ENCODE measurements at places on chromosomes 11 and 22.

DNA sequence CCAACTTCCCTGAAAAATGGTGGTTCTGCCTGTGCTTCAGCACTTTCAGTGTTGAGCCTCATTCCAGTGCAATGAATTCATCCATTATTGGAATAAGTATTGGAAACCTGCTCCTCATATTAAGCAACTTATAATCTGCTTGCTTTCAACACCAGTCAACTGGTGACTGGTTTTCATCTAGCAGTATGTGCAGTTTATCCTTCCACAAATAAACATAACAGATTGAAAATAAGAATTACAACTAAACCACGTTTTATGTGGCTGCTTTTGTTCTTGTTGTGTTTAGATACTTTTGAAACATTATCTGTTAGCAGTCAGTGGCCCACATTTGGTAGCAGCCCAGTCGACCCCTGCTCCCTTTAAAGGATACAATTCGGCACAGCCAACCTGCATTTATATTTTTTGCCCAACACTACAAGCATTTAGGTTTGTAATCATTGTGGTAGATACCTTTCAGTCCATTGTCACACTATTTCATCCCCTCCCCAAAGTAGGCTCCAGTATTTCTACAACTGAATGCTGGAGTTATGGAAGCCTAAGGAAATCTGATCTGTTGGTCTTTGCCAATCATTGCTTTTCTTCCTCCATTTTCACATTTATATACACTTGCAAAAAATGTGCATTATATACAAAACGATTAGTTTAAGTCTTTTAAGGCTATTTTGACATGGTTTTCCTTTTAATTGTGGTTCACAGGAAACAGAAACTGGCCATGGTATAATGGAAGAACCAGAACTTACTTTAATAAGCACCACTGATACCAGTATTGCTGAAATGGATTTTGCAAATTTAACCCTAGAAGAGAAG lies 13.1 kb downstream of the TAF1D start:
- no peak for DNase-seq

GRCh38 chr11:77384571-77384970 lies 83.1 kb upstream of the GDPD4 start:
- DNase-seq, result no peak

DNA sequence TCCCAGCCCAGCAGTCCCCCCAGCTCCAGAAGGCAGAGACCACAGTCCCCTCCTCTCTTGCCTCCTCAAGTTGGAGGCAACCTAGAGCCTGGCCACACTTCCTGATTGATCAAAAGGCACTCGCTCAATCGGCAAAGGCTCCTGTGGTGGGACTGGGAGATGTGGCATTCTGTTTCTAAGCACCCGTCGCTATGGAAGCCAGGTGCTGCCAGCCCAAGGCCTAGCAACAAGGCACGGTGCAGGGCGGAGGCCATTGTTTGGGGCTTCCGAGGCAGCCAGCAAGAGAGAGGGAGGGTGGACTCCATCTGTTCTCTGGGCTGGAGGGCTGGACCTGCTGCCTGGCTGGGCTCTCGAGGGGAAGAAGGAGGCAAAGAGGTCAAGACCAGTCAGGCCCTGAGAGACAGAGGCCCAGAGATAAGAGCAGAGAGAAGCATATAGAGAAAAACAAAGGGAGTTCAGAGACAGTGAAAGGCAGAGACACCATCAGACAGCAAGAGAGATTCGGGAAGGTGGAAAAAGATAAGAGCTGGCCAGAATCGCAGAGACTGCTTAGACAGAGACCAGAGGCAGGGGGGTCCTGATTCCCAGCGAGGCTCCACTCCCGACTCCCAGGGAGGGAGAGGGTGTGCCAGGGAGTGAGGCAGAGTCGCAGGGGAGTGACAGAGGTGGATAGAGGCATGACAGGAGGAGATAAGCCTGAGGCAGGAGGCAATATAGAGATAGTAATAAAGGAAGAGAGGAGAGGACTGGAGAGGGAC lies 21.2 kb downstream of the PDE2A start:
- no peak for DNase-seq

DNA sequence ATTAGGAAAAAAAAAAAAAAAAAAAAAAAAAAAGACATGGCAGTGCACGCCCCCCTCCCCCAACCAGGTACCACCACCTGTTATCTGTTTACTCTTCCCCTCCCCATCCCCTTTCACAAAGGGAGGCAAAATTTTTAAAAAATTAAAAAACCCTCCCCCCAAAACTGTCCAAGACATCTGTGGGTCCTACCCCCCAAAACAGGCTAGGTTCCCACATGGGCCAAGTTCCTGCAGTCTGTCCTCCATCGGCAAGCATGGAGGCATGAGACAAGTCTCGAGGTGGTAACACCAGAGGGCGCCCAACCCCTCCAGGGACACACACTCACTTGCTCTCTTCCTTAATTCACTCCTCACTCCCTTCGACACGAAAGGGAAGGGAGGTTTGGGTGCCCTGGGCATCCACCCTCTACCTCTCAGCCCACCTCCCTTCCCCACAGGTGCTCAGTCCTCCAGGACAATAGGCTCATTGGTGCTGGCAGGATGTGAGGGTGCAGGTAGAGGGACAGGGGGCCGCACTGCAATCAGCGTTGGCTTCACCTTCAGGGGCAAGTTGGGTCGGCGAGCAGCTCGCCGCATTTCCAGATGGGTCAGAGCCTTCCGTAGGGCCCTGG lies 2.2 kb upstream of the TUT1 start:
- DNase-seq, result peak; percentile 80

DNA sequence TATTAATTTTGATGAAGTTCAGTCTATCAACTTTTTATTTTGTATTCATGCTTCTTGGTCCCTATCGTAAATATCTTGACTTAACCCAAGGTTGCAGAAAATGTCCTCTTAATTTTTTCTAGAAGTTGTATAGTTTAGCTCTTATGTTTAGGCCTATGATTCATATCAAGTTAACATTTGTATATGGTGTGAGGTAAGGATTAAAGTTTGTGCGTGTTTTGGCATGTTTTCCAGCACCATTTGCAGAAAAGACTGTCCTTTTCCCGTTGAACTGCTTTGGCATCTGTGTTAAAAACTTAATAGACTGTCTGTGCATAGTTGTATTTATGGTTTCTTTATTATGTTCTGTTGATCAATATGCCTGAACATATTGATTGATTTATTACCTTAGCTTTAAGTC lies 42.3 kb downstream of the ARHGEF12 start:
- no peak for DNase-seq

DNA sequence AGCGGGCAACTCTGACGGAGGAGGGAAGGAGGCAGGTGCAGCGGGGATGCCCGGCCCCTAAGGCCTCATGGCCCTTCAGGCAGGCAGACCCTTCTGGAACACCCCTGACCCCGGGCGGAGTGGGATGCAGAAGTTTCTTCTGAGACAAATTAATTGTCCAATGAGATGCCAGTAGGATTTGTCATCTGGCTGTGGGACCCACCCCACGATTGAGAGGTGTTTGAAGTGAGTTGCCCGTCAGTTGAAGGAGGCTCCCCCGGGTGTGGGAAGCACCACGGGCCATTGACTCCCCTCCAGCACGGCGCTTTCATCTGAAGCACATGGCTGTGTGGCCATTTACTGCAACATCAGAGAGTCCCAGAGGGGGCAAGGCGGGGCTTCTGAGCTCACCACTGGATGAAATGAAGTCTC lies 527.8 kb downstream of the BRD1 start:
- no peak for DNase-seq

DNA sequence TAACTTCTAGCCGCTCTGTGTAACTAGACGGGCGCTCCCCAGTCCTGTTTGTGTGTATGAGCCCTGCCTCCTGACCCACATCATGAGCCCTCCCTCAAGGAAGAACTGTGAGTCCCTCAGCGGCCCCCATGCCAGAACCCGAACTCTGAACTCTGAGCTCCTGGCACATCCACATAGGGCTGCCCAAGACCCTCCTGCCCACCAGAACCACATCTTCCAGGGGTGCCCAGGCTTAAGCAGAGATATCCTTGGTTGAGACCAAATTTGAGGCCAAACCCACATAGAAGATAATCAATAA lies 3.0 kb downstream of the TRIM29 start:
- no peak for DNase-seq

DNA sequence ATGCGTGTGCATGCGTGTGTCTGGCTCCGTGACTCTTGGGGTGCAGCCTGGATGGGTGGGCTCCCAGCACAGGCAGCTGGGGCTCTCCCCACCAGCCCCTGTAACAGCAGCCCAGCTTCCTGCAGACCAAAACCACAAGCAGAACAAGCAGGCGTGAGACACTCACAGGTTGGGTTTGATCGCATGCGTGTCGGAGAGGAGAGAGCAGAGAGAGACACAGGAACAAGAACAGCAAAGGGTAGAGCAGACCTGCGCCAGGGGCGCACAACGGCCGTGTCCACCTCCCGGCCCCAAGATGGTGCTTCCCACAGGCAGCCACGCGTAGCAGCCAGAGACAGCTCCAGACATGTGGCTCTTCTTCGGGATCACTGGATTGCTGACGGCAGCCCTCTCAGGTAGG lies at the start of gene CD6:
TSS of gene CD6 (plus strand) at position 161 of the 400 bp plus-strand sequence. CDS start at position 347, 186 bp downstream.
- DNase-seq, result peak; percentile 67

- DNase-seq, result no peak
Observed at GRCh38 chr22:49685686-49686085, 142.0 kb downstream of the BRD1 start.

GRCh38 chr22:24685531-24686190 lies 82.7 kb downstream of the GGT1 start:
- no peak for DNase-seq

DNA sequence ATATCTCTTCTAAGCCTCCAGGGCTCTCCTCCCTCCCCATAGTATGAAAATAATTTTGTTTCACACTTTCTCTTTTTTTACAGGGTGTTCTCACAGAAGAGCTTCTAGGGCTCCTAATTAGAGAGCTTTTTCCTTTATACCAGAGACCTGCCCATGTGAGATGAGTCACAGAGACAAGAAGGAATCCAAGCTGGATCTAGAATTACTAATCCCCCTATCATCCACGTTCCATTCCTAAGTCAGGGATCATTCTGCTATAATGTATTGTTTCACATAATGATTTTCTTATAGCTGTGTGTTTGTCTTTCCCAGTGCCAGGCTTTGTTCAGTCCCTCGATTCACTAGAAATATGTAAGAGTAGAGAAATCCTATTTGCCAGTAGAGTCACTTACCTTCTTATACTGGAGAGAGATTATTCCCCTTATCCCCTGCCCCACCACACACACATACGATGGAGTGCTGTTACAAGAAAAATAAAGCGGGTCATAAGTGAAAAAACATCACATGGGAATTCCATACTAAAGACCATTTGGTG lies 778.3 kb upstream of the LRRC4C start:
- no peak for DNase-seq

- no peak for DNase-seq
Observed at GRCh38 chr22:30297991-30298701, 8.8 kb upstream of the CASTOR1 start.

DNA sequence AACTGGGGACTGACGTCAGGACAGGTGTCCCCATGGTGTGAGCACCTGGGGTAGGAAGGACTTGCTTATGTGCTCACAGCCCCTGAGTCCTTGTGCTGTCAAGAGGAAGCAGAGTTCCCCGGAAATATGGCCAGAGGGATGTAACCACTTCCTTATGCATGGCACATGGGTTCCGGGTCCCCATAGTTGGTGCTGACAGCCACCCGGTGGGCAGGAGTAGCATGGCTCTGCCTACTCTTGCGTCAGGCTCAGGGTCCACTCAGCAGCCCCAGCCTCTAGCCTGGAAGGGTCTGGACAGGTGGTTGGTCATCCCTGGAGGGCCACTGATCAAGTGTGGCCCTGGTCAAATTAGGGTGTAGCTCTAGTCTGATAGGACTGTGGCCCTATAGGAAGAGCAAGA lies 42.8 kb upstream of the CCND1 start:
- peak; percentile 11 for DNase-seq

DNA sequence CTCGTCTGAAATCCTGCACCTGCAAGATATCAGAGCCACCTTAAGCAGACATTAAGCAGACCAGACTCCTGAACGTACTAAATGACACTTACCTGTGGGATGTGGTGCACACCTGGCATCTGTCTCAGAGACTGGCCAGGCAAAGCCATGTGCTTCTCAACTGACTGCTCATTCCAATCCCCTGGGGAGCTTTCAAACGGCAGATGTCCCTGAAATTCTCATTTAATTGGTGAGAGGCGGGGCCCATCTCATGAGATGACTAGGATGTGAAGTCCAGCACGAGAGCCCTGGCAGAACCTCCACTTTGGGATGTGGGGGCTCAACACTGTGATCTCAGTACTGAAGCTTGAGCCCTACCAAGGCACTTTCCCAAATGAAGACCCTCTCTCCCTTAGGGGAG lies 84.9 kb upstream of the HMGXB4 start:
- no peak for DNase-seq

GRCh38 chr11:59666969-59667368 lies 1.9 kb downstream of the PATL1 start:
- DNase-seq, result no peak

DNA sequence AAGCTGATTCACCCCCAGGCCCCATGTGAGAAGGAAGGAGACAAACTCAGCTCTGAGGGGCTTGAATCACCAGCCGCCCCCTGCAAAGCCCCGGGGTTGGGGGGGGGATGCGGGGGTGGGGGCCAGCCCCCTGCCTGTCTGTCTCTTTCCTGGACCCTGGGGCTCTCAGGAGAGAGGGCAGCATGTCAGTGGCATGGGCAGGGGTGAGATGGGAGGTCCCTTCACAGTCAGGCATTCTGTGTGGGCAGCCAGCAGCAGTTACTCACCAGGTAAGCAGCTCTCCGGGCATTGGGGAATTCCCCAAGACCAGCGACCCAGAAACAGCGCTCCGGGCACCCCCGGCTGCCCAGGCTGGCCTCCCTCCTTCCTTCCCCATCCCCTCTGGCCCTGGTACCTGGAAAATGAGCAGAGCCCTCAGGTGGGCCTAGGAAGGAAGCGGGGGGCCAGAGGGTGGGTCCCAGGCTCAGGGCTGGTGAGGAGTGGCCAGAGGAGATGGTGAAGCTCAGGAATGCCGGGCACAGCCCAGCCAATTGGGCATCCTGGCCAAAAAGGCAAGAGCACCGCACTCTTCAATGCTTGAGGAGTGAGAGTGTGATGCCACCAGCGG lies 4.2 kb upstream of the LIF start:
- DNase-seq, result peak; percentile 72

DNA sequence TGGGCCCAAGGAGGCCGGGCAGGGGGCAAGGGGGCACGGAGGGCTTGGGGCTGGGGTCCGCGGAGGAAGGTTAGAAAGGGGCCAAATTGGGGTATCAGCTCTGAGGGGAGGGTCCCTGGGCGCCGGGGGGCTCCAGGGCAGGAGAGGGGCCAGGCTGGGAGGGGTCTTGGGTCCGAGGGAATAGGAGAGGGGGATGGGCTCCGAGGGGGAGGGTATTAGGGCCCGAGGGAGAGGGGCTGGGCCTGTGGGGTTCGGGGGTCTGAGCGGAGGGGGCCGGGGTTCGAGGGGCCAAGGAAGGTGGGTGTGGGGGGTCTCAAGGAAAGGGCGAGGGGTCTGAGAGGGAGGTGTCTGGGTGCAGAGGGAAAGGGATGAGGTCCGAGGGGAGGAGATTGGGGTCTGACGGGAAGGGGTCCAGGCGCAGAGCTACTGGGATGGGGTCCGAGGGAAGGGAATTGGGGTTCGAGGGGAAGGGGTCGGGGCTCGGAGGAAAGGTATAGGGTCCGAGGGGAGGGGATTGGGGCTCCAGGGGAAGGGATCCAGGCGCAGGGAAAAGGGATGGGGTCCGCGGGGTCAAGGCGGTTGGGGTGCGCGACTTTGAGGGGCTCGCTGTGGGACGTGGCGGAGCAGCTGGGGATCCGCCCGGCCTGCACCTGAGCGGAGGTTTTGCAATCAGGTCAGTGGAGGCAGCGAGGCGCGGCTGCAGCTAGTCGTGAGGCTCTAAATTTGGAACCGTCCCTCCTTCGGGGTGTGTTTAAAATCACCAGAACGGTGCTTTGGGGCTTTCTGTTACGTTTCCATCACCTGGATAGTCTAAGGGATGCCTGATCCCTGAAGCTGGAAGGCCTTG lies 728 bp downstream of the CTTN start:
- DNase-seq, result peak; percentile 30

- DNase-seq, result no peak
Observed at GRCh38 chr22:24408630-24409029, 18.8 kb upstream of the ADORA2A start.

GRCh38 chr11:33197915-33198727 lies 36.8 kb upstream of the CSTF3 start:
- DNase-seq, result no peak
